NT2/D1 (cell line): ENCODE measurements at places on chromosomes 11 and 22.

GRCh38 chr11:92443199-92443598, 218.6 kb downstream of the FAT3 start:
- DNase-seq: no peak

GRCh38 chr11:48055292-48056132, 75.2 kb downstream of the PTPRJ start:
- no peak for DNase-seq

DNA sequence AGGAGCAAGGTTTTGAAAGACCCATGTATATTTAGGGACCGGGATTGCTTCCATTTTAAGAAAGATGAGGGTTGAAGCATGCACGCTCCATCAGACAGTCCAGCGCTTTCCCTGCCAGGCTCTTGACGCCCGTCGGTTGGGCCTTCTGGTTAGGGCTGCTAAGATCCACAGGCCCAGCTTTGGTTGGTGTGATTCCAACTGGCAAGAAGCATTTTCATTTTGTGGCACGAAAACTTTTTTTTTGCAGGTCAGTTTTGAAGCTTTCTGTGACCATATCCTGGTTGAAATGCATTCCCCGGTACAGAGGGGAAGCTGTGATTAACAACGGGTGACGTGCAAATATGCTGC, 34.3 kb upstream of the MPPED1 start:
- DNase-seq: no peak

GRCh38 chr11:113781682-113782081, 2.1 kb downstream of the CLDN25 start:
- no peak for DNase-seq

- no peak for DNase-seq
Measured at GRCh38 chr11:77668760-77669159, 31.2 kb upstream of the CLNS1A start.

DNA sequence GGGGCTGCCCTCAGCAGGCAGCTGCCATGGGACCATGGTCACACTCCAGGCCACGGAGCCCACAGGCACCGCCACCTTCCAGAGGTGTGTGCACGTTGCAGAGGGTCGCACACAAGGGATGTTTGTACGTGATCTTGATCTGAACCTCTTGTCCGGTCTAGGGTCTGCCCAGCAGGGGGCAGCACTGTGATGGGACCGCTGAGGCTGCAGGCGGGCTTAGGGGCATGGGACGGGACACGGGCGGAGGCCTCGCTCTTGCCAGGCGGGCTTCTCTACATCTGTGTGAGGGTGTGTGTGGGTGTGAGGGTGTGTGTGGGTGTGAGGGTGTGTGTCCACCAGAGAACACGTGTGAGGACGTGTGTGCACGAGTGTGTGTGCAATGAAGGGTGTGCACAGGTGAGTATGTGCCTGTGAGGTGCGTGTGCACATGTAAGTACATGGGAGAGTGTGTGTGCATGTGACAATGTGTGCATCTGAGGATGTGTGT, 52.4 kb downstream of the CACNA1I start:
- DNase-seq: peak; percentile 58

DNA sequence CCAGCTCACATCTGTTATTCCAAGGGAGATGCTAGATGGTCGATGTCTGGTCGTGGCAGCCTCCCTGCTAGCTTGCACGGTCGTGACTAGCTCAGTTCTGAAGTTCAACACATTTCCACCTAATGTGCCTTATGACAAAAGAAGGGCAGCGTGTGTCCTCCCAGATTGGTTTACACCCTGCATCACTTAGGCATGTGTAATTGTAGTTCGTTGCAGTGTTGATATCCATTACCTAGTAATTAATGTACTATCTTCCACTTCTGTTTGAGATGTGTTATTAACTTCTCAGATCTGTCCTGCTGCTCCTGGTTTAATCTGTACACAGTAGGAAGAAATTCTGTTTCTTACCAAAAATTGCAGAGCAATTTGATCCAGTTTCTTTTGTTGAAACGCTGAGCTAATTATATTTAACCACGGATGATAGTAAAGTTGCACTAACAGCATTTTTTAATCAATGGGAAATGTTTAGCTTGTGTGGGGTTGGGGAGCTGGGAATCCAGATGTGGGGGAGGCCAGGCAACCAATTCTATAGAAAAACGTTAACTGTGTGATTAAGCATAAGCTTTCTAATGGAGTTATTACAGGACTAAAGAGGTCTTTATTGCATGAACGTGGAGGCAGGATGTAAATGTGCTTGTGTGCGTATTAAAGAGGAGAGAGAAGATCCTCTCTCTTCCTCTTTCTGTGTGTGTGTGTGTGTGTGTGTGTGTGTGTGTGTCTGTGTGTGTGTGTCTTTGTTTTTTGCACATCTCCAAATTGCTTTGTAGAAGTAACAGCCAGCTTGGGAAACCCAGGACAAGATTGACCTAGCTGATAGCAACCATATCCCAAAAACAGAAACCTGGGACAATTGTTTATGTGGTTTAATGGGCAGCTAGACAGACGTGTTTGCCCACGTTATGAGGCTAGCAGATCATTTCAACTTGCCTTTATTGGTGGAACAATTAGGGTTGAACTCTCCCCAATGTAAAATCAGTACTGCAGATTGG, 145.7 kb upstream of the TTC12 start:
- no peak for DNase-seq

- DNase-seq: no peak
Measured at GRCh38 chr11:44579302-44579761, 13.9 kb downstream of the CD82 start.

DNA sequence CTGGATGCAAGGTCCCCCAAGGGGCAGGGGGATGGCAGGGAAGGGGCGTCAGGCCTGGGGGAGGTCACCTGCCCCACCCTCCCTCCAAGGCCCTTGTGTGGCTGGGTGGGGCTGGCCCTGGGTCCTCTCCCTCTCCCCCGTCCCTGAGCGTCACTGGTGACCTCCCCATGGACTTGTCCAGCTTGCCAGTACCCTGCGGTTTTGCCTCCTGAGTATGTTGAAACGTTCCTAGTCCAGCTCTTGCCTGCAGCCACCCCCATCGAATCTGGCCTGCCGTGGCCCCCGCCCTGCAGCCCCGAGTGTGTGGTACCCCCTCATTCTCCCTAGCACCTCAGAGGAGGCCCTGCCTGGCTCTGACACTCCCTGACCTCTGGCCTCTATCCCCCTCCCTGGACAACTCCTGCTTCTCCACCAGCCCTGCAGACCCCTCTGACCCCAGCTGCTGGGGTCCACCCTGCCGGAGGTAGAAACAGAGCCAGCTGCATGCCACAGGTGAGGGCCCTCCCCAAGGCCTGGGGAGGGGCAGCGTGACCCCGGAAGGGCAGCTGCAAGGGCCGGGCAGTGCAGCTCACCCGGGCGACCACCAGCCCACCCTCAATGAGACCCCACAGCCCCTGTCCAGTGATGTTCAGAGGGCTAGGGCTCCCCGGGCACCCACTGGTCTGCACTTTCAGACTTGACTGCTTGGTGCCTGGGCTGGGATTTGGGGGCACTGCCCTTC, 4.1 kb upstream of the MUC6 start:
- no peak for DNase-seq

- no peak for DNase-seq
Measured at GRCh38 chr11:4830346-4830745, 9.2 kb downstream of the OR51F2 start.

GRCh38 chr22:29315286-29316140, at the start of gene RASL10A:
TSS of gene RASL10A (minus strand) at chr22:29315697. CDS start at chr22:29315246, 451 bp downstream.
- no peak for DNase-seq

DNA sequence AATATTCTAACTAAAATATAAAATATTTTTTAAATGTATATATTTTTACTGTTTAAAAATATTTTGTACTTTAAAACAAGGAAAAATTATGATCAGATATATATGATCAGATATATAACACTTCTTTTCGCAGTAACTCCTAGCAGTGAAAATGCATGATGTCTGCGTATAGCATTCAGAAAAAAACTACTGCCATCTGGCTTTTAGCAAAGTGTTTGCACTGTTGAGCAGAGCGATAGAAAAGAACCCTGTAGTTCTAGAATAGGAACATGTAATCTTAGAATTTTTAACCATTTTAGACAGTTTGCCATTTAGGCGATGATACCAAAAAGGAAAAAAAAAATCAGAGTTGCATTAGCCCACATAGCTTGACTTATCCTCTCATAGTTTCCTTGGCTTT, 370.4 kb upstream of the ANO3 start:
- no peak for DNase-seq

GRCh38 chr11:130243816-130244215, 70.9 kb downstream of the ZBTB44 start:
- DNase-seq: no peak

DNA sequence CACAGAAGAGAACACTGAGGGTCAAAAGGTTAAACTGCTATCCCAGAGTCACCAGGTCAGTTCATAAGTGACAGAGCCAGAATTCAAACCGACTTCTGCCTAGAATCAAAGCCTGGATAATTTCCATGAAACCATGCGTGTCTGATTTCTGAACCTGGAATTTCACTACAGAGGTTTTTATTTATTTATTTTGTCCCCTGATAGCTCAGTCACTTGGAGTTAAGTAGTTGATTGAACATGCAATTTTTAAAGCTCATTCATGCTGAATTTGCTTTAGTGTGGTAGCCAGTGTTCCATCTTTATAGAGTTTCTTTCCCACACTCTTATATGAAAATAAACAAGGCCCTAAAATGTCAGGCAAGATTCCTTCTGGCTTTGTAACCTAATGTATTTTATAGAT, 93.2 kb downstream of the NAV2 start:
- no peak for DNase-seq
